NCI-H1694 (cell line): ENCODE measurements at places on chromosomes 7 and 10.

GRCh38 chr7:98284335-98285036 is 3.0 kb downstream of the BRI3 start:
- DNase-seq: no peak

DNA sequence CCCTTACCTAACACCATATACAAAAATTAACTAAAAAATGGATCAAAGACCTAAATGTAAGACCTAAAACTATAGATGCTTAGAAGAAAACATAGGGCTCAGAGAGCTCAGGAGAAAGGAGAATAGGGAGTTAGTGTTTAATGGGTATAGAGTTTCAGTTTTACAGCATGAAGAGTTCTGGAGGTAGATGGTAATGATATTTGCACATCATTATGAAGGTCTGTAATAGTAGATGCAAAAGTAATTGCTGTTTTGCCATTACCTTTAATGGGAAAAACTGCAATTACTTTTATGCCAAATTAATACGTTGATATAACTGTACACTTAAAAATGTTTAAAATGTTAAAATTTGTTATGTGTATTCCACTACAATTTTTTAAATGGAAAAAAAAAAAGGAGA is 39.2 kb upstream of the NANOS1 start:
- no peak for DNase-seq

DNA sequence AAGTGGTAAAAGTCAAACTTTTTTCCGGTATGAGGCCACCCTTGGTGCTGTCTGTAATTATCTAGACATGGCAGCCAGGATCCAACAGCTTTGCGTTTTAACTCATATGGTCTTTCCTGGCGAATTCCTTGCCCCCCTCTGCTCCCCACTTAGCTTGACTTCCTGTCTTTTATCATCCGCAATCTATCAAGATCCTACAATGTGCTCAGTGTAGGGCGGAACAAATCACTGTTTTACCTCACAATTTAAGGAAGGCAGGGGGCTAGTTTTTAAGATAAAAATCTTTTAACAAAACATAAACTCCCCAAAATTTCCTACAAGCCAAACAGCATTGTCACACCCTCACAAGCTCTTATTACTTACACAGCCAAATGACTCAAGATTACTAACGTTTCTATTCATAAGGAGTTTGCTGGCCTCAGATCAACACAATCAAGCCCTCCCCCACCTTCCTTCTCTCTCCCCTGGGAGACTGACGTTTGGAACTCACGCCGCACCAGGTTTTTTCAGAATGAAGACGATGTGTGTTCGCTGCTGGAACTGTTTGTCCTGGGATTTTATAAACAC is 1.3 kb upstream of the CDK14 start:
- DNase-seq: no peak

- no peak for DNase-seq
Measured at GRCh38 chr10:131905267-131905571, 4.4 kb downstream of the PPP2R2D start.

DNA sequence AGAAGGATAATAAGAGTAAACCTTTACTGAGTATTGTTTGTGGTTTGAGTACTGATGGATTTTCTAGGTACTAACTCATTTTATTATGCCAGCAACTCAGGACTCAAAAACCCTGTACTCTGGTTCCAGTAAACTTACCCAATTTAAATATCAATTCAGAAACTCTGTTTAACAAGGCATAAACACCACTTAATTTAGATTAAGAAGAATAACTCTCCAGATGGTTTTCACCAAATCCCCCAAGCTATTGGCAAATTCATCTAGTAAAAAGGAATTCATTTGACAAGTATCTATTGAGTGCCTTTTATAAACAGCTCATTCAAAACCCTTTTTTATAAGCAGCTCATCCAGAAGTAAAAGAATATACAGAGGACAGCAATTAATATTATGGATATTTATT is 572.4 kb downstream of the PHTF2 start:
- no peak for DNase-seq

DNA sequence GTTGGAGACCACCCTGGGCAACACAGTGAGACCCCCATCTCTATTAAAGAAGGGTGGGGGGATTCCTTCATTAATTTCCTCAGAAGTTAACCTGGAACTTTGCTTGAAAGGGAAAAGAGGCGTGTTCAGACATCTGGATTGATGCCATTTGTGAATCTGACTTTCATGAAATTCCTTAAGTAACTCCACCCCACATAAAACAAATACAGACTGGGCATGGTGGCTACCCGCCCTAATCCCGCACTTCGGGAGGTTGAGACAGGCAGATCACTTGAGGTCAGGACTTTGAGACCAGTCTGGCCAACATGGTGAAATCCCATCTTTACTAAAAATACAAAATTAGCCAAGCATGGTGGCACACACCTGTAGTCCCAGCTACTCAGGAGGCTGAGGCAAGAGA is 75.0 kb downstream of the EEPD1 start:
- DNase-seq: no peak

GRCh38 chr10:132816718-132817117 is 30.8 kb upstream of the NKX6-2 start:
- no peak for DNase-seq

GRCh38 chr10:80197972-80198916 is 7.1 kb downstream of the ANXA11 start:
- DNase-seq: peak; percentile 27

- DNase-seq: peak; percentile 21
Measured at GRCh38 chr10:59672150-59672875, 37.3 kb downstream of the SLC16A9 start.

GRCh38 chr7:101557978-101558741 is 70.9 kb downstream of the MYL10 start:
- no peak for DNase-seq

GRCh38 chr7:37670436-37670835 is 13.1 kb upstream of the GPR141 start:
- no peak for DNase-seq

- DNase-seq: no peak
Measured at GRCh38 chr10:29849126-29849833, 210.1 kb downstream of the JCAD start.

DNA sequence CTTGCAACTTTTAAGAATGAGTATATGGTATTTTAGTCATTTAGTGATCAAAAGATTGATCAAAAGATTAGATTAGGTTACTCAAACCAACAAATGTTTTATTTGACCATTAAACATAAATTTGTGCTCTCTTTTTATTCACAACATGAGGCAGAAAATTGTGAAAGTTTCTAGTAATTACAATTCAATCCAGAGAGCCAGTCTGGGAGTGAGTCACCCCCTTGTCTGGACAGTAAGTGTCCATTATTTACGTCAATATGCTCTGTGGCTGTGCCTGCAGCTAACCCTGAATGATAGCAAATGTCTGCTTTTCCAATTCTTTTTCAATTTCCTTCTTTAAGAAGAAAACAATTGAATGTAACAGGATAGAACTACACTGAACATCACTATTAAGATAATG is 27.9 kb downstream of the GNG11 start:
- DNase-seq: no peak

- no peak for DNase-seq
Measured at GRCh38 chr10:45592926-45593325, 79.6 kb downstream of the ZFAND4 start.

DNA sequence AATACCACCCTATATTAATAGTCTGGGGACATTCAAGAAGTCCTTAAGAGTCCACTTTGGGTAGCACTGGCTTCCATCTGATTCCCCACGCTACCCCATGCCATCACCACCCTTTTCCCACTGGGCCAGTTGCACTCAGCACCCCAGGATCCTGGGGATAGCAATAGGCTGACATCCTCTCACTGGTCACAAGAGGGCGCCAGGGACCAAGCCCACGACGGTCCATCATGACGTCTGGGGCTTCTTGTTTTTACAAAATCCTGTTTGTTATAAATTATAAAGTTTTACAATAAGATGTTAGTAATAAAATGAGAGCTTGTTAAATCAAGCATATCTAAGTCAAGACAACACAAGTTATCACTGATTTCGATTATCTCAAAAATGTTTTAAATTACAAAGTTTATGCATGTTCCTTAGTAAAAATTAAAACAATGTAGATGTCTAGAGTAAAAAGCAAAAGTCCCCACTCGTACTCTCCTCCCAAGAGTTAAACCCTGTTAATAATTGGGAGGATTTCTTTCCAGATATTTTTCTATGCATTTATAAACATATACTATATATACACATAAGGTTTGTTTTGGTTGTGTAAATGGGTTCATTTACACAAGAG is 15.4 kb downstream of the GPNMB start:
- DNase-seq: peak; percentile 38

- no peak for DNase-seq
Measured at GRCh38 chr7:39252916-39253315, 275.2 kb downstream of the POU6F2 start.

- DNase-seq: no peak
Measured at GRCh38 chr7:41401833-41402232, 301.1 kb downstream of the INHBA start.

- no peak for DNase-seq
Measured at GRCh38 chr10:44463511-44464121, 78.7 kb upstream of the CXCL12 start.

- DNase-seq: no peak
Measured at GRCh38 chr10:76874896-76875295, 762.7 kb downstream of the KCNMA1 start.

DNA sequence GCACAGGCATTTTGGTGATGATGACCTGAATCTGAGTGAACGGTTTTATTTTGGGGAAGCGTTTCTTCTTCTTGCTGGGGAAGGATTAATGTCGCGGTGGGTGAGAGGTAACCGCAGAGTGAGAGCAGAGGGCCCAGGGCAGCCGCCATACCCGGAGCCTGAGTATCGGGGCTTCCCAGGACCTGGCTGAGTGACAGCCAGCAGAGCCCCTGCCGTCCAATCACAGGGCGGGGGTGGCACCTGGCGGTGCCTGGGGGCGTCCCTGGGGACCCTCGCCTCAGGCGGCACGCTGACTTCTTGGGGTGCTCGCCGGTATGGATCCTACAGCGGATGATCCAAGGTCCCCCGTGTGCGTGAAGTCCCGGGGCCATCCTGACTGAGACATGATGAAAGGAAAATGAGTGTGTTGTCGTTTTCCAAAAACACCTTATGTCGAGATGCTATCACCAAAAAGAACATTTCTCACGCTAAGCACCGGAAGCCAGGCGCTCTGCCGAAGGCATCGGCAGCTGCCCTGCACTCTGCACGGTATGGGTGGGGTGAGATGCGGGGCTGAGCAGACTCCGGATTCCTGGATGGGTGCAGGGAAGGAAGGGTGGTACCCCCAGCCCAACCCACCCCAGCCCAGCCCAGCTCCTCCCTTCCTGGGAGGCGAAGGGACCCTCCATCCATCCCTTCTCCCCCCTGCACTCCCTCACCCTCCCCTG is 227.9 kb upstream of the SHH start:
- no peak for DNase-seq

- DNase-seq: no peak
Measured at GRCh38 chr7:77310982-77311381, 105.2 kb downstream of the GSAP start.

- no peak for DNase-seq
Measured at GRCh38 chr10:77746047-77746707, 108.6 kb upstream of the KCNMA1 start.

GRCh38 chr7:30163231-30163894 is 28.6 kb downstream of the MTURN start:
- DNase-seq: no peak

DNA sequence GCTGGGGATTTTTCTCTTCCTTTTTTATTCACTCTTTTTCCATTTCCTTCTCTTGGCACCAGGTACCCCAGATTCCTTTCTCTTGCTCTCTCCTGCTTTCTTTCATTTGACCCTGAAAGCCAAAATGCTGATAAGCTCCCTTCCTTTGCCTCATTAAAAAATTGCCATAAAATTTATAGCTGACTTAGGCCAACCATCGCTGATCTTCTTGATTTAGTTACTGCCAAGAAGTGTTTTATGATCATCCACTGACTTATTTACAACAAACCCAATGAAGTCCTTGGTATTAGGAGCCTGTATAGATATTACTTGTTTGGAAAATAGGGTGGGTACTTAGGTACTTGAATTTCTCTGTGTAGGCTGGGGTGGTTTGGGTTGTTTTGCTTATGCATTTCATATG is 173.2 kb upstream of the PHYHIPL start:
- DNase-seq: no peak

DNA sequence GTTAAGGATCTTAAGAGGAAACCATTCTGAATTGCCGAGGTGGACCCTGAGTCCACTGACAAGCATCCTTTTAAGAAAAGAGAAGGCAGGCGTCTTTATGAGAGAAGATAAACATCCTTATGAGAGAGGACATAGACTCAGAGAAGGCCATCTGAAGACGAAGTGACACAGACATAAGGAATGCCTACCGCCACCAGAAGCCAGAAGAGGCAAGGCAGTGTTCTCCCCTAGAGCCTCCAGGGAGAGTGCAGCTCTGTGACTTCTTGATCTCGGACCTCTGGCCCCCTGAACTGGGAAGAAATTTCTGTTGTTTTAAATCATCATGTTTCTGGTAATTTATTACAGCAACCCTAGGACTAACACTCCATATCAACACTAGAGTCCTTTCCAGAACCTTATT is 25.2 kb upstream of the ING3 start:
- no peak for DNase-seq

GRCh38 chr10:120789303-120790203 is 61.6 kb upstream of the WDR11 start:
- DNase-seq: no peak

GRCh38 chr10:510415-510881 is 179.0 kb downstream of the DIP2C start:
- no peak for DNase-seq

DNA sequence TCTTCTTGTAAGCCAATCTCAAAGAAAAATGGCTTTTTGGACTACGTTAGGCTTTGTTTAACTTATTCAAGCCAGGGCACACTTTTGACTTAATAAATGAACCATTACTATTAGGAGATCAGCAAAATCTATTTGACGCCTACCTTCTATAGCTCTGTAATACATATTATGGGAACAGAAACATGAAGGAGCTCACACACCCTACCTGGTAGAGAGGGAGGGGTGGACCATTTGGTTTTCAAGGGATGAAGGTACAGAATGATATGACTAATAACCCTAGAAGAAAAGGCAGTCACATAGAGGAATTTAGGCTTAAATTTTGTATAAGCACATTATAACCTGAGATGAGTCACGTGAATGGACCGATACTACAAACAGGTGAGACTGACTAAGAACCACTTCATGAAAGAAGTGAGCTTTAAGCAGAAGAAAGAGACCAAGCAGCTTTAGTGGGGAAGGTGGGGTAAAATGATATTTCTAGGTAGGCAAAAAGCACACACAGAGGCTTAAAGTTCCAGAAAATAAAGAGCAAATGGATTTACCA is 106.8 kb upstream of the CTTNBP2 start:
- no peak for DNase-seq

- no peak for DNase-seq
Measured at GRCh38 chr10:12909836-12910185, 91.7 kb downstream of the CCDC3 start.
